ENCODE measurements at places on chromosomes 7 and 10.
A peak's percentile ranks its signal among the peaks of the same experiment; 100 is the strongest.

- peak; percentile 69 for DNase-seq
Observed at GRCh38 chr10:102449321-102450123, 1.8 kb downstream of the C10orf95 start.

- no peak for DNase-seq
Observed at GRCh38 chr7:113026941-113027340, 59.7 kb downstream of the GPR85 start.

DNA sequence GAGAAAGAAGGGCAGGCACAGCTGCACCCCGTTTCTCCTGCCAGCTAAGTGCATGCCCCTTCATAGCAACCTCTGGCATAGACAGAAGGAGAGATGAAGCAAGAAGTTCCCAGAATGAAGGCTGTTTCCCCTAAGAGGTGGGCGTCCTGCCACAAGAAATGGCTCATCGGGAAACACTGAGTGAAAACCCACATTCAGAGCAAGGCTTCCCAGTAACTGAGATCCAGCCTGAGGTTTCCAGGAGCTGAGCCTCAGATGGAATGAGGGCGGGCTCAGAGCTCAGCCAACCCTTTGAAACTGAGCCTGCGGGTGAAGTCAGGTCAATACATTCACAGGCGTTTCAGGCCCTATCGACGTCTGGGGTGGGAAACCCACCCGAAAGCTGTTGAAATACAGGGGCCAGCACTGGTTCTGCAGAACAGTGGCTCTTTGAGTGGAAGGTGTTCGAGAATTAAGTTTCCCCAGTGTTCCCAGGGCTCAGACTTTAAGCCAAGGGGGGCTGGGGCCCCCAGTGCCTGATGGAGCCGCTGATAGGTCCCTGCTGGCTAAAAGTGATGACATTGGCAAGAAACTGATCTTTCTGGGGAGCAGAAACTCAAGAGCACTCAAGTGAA is 510.2 kb downstream of the RPS24 start:
- DNase-seq: peak; percentile 91

- DNase-seq: no peak
Observed at GRCh38 chr7:99539213-99539811, 12.6 kb downstream of the FAM200A start.

DNA sequence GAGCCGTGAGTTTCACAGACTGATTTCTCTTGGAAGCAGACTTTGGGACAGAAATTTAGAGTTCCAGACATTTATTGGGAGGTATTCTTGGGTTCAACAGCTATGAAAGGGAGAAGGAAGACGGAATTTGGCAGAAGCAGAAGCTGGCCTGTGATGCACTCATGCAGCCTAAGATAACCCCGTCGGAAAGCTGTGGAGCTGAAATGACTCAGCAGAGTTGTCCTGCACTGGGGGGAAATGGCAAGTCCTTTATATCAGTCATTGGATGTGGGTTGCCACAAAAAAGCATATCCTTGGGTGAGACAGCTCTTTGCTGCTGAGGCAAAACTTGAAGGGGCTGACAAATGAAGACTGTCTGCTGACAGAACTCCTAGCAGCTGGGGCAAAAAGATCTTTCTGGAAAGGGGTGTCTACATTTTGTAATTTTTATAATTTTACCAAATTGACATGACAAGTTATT is 11.5 kb upstream of the MICU1 start:
- peak; percentile 65 for DNase-seq

DNA sequence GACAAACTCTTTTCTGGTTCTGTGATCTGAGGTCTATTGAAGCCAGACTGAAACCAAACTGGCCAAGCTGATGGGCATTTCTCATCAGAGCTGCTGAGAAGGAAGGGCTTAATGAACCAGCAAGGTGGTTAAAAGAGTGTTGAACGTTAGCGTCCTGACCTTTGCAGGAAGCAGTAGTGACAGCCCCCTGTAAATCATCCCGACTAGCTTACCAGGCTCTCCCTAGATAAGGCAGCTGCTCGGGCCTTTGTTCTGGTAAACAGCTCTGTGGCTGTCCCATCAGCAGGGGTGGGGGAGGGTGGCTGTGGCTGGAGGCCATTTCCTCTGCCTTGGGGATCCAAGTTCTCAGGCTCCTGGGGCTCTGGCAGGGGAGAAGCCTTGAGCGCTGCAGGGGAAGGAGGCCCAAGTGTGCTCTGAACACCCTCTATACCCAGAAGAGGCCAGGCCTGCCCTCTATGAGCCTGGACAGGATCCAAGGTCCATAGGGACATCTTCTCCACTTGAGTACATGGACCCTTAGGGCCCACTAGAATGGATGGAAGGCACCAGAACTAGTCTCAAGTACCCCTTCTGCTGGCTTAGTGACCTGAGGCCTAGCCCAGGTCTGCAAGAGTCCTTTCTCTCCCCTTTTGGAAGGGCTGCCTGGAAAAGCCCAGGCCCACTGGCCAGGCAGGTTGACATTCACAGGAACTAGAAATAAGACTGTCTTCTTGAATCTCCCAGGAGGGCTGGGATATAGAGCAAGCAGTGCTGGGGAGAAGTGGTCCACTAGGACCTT is 134.6 kb downstream of the ARHGAP22 start:
- DNase-seq: peak; percentile 53

DNA sequence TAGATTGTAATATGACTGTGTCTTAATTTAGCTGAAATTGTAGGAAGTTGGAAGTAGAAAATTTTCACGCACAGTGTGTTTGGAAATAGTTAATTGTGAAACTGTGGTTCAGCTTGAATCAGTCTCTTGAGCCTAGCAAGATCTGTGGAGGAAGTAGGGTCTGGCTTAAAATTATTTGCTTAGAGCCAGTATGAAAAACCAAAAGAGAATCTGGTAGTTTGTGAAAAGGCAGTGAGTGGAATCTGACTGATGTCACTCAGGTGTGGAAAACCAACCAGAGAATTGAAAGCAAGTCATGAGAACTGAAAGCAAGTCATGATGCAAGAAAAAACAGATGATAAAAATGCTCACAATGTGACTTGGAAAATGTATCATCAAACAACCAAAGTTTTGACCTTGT is 11.5 kb downstream of the LIPJ start:
- no peak for DNase-seq

- peak; percentile 86 for DNase-seq
Observed at GRCh38 chr10:75399461-75400162, 2.0 kb downstream of the ZNF503 start.

DNA sequence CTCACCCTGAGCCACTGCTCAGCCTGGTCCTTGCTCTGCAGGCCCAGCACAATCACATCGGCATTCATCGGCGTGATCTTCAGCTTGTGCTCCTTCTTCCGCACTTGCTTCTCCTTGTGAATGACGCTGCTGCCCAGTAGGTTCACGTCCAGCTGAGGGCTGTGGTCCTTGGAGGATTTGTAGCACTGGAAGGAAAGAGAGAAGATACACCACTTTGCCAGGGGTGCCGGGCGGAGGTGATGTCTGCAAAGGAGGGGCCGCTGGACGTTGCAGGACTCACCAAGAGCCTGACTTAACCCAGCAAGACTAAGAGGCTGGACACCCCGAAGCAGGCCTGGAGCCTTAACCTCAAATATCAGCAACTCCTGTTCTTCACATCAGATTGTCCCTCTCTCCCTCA is 74.8 kb downstream of the VWA2 start:
- DNase-seq: no peak

DNA sequence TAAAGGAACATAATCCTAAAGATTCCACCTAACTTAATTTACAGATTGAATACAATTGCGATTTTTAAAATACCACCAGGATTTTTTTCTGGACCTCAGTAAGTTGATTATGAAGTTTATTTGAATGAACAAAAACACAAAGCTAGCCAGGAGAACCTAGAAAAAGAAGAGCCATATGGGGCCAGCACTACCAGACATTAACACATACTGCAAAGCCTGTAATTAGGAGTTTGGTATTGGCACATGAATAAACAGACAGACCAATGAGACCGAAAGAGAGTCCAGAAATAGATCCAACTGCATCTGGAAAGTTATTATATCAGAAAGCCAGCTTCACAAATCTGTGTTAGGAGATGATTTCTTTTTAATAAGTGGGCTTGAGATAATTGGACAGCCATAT is 105.5 kb upstream of the CHST15 start:
- DNase-seq: no peak

DNA sequence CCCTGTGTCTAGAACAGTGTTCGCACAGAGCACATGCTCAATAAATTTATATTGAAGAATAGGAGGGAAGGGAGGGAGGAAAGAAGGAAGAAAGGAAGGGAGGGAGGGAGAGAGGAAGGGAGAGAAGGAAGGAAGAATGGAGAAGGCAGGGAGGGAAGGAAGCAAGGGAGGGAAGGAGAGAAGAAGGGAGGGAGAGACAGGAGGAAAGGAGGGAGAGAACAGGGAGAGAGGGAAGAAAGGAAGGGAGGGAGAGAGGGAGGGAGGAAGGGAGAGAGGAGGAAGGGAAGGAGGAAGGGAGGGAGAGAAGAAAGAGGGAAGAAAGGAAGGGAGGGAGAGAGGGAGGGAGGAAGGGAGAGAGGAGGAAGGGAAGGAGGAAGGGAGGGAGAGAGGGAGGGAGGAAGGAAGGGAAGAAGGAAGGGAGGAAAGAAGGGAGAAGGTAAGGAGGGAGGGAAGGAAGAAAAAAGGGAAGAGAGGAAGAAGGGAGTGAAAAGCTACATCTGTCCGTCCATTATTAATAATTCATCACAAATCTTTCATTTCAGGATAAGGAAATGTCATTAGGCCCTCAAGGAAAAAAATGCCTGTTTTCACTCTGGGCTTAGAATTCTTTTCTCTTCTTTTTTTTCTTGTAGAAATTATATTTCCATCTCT is 79.7 kb downstream of the GRK5 start:
- no peak for DNase-seq

DNA sequence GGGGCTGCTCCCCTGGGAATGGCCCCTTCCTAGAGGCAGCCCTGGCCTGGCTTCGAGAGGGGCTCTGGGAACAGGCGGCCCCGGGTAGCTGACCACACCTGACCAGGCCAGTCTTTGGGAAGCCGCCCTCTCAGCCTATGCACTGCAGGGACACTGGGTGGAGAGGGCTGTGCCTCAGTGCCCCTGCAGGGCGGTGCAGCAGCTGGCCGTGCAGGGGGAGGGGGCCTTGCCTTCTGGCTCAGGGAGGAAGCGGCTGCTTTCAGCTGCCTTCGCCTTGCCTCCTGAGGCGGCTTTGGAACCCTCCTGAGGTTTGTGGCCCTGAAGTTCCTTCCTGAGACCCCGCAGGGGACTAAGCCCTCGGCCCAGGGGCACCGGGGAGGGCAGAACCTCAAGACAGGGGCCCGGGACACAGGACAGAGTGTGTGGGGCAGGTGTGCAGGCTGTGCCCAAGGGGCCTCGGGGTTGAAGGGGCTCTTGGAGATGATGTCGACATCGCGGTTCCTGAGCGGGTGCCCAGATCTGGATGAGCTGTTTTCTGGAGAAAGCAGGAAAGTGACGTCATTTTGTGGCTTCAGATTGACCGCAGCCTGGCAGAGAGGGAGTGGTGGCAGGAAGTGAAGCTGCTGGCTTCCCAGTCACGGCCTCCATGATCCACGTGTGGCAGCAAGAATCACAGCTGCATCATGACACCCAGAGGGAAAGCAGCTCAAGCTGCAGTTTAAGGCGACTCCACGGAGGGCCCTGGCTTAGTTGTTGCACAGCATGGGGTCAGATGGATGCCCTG is 17.7 kb downstream of the ADAM8 start:
- DNase-seq: peak; percentile 99

- DNase-seq: peak; percentile 17
Observed at GRCh38 chr7:7443806-7444350, 91.8 kb downstream of the COL28A1 start.

GRCh38 chr10:77247031-77247990 is 390.3 kb downstream of the KCNMA1 start:
- peak; percentile 90 for DNase-seq

DNA sequence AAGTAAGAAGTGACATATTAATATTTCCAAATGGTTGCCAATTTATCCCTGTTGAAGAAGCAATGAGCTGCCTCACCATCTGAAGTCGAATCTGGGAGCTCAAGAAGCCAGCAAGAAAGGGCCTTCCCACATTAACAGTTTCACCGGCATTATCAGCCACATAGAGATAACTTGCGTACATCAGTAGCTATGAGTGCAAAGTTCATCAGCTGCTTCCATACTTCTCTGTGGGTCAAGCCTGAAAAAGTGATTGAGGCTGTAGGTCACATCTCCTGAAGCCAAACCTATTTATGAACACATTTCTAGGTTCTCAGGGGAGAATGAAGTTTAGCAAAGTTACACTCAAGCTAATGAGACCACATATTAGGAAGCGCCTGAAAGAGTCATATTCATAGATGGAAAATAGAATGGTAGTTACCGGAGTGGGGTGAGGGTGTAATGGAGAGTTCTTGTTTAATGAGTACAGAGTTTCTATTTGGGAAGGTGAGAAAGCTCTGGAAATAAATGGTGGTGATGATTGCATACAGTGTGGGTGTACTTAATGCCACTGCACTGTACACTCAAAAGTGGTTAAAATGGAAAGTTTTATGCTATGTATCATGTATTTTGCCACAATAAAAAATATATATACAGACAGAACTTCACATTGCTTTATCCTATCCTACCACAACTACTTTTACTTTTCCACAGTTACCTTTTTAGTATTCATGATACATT is 189.3 kb upstream of the SP4 start:
- DNase-seq: no peak

DNA sequence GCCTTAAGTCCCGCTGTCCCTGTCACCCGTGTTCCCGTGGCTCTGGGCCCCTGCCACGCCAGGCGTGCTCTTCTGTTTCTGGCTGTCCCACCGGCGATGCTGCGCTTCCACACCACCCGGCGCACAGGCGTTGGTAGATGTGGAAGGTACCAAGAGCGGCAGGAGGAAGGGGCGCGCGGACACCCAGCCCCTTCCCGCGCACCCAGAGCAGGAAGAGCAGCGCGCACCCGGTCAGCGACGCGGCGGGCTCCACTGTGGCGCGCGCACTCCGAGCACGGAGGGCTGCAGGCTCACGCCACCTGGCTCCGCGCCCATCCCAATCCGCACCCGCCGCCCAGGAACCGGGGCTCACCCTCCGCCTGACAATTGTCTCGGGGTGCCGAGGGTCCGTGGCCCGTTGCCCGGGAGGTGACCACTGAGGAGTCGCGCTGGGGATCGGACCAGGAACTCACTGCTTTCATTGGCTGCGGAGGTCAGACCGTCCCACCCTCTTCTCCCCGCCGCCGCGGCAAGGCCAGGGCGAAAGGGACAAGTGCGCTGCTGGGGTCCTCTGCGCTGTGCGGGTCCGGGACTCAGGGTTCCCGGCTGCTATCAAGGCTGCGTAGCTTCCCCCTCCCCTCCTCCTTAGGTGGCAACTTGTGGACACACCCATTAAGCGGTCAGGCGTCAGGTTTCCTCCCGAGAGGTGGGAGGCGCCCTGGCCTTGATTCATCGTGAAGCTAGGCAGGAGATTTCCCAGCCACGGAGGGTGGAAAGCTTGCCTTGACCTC is 121.6 kb upstream of the ZNF92 start:
- peak; percentile 29 for DNase-seq

DNA sequence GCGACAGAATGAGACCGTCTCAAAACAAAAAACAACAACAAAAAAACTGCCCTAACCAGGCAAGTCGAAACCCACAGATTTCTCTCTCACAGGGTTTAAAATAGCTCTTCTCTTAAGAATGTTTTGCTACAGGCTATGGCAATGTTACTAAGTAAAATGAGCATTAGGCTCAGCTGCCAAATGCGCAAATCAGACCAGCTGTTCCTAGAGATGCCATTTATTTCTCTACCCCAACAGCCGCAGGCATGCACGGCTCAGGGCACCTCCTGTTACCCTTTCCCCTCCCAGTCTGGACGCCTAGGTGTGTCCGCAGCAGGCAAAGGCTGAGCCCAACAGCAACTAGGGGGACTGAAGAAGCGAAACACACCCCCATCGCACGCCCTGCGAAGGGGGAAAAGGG is 168.3 kb upstream of the MBL2 start:
- no peak for DNase-seq

- no peak for DNase-seq
Observed at GRCh38 chr7:126804604-126805003, 448.1 kb downstream of the GRM8 start.
